CD4-positive, alpha-beta T cell treated with Interleukin-6 at 100 ng/mL for 8 hours (primary cell): ENCODE measurements at places on chromosomes 2 and 18.

DNA sequence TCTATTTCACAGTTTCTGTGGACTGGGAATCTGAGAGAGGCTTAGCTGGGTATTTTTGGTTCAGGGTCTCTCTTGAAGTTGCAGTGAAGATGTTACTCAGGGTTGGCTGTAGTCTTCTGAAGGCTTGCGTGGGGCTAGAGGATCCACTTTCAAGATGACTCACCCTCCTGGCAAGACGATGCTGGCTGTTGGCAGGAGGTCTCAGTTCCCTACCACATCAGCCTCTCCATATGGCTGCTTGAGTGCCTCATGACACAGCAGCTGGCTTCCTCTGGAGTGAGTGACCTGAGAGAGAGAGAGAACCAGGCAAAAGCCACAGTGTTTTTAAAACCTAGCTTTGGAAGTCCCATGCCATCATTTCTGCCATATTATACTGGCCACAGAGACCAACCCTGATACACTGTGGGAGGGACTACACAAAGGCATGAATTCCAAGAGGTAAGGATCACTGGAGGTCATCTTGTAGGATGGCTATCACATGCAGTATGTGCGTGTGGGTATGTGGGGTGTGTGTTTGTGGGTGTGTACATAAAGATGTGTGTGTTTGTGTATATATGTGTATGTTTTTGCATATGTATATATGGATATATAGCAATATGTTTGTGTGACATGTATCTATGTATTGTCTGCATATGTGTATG, 25.1 kb downstream of the DNPEP start:
- DNase-seq: no peak

DNA sequence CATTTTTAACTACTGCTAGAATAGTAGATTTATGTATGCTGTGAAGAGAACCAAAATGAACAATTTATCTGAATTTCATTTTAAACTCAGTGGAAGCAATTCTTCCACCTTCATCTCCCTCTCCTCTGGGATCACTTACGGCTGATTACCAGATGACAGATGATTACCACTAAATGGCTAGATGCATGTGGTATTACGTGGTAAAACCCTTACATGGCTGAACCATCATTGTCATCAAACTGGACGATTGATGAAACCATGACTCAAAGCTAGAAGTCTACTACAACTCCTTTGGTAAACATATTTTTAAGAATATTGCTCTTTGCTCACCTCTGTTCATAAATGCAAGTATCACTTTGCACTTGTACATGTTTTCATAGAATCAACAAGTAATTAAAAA, 48.5 kb upstream of the DOCK10 start:
- no peak for DNase-seq

- DNase-seq: no peak
Observed at GRCh38 chr2:18009891-18010290, 131.4 kb downstream of the KCNS3 start.

DNA sequence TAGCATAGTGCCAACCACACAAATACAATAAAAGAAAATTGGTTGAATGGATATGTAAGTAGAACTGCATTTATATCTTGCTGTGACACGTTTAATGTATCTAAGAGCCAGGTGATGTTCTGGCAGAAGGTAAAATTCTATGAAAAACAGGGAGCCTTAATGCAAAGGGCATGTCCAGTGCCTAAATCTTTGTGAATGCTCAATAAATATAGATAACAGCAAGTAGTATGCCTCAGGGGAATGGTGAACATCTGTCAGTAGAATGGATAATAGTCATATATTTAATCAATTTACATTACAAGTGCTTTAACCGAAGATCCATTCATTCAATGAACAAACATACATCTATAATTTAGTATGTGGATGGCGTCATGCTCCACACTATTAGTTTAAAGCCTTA, 43.7 kb upstream of the NYAP2 start:
- DNase-seq: no peak

GRCh38 chr2:37713258-37713700, 41.8 kb upstream of the CDC42EP3 start:
- no peak for DNase-seq

GRCh38 chr2:227720680-227721079, 2.9 kb upstream of the SLC19A3 start:
- no peak for DNase-seq

- DNase-seq: no peak
Observed at GRCh38 chr2:73987948-73988700, 3.4 kb downstream of the TET3 start.

GRCh38 chr2:202184557-202184956, 53.8 kb downstream of the SUMO1 start:
- DNase-seq: no peak

- no peak for DNase-seq
Observed at GRCh38 chr2:168445960-168446359, 10.1 kb upstream of the CERS6 start.

DNA sequence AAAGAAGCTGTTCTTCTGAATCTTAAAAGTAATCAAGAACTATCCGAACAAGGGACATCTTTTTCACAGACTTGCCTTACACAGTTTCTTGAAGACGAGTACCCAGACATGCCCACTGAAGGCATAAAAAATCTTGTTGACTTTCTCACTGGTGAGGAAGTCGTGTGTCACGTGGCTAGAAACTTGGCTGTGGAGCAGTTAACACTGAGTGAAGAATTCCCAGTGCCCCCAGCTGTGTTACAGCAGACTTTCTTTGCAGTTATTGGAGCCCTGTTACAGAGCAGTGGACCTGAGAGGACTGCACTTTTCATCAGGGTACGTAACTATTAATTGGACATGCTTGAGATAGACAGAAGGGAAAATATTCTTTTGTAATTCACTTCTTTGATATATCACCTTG, 2.4 kb downstream of the MRPL44 start:
- no peak for DNase-seq

GRCh38 chr2:214737188-214737587, 72.3 kb downstream of the BARD1 start:
- DNase-seq: no peak

DNA sequence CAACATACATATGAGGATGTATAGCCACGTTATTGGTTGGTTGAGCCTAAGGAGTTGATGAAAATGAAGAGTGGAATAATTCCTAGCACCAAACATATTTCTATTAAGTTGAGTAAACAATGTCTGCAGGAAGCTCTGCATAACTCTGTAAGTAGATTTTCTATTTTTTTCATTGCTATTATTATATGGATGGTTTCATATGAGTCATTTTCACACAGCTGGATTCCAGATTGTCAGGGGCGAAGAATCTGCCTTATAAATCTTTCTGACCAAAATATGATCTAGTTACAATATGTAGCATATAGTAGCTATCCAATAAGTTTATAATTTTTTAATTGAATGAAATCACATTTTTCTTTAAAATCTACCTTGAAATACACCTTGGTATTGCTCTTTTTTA, 468.0 kb upstream of the PKDCC start:
- no peak for DNase-seq

- DNase-seq: no peak
Observed at GRCh38 chr18:76458522-76459311, 36.3 kb downstream of the ZNF516 start.

- no peak for DNase-seq
Observed at GRCh38 chr2:37011130-37011529, 44.8 kb upstream of the STRN start.
